NCI-H1930 (cell line): ENCODE measurements at places on chromosomes 2 and 18.

- DNase-seq, result no peak
Measured at GRCh38 chr18:2030647-2031046, 540.7 kb downstream of the METTL4 start.

- DNase-seq, result no peak
Measured at GRCh38 chr2:174717916-174718315, 46.4 kb downstream of the CHRNA1 start.

DNA sequence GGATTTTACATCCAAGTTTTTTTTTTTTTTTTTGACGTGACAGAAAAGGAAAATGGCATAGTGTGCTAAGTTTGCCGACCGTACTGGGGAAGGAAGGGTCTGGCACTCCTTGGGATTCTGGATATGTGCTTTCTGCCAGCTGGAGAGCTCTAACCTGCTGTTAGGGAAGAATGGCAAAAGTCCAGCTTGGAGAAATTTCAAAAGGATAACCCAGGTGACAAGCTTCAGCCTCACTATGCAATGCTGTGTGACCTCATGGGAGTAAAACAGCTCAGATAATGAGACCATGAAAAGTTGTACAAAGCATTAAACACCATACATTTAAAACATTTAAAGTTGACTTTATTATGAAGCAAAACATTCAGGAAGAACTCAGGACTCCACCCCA is 10.3 kb upstream of the GPR45 start:
- DNase-seq, result no peak

- no peak for DNase-seq
Measured at GRCh38 chr2:160255408-160255807, 55.3 kb upstream of the ITGB6 start.

GRCh38 chr2:211423018-211423417 is 866.6 kb downstream of the CPS1 start:
- no peak for DNase-seq

GRCh38 chr2:216596236-216596979 is 36.8 kb upstream of the IGFBP2 start:
- DNase-seq, result no peak

- no peak for DNase-seq
Measured at GRCh38 chr2:63790906-63791305, 50.8 kb upstream of the UGP2 start.

- no peak for DNase-seq
Measured at GRCh38 chr2:56104962-56105361, 78.8 kb upstream of the CCDC85A start.

DNA sequence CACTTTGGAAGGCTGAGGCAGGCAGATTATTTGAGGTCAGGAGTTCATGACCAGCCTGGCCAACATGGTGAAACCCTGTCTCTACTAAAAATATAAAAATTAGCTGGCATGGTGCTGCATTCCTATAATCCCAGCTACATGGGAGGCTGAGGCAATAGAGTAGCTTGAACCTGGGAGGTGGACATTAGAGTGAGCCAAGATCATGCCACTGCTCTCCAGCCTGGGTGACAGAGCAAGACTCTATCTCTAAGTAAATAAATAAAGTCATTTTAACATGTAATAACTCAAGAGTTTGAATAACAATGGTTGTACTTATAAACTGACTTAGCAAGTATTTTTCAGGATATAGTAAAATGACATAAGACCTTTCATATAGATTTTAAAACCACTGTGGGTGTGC is 169.3 kb upstream of the FN1 start:
- no peak for DNase-seq

- no peak for DNase-seq
Measured at GRCh38 chr2:203993560-203993959, 57.0 kb downstream of the ICOS start.

DNA sequence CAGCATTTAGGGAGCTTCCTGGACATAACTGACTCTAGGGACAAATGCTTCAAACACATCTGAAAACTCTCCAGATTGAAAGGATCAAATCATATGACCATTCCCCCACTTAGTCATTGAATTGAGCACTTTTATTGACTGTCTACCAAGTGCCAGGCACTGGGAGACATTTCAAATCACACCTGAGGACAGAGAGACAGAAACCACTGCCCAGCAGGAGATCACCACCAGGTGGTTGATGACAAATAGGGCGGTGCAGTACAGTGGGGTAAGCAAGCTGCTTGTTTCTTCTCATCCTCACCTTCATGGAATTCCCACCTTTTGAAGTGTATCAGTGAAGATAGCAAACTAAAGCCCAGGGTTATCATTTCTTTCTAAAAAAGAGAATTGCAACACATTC is 19.0 kb upstream of the CXCR4 start:
- DNase-seq, result no peak

DNA sequence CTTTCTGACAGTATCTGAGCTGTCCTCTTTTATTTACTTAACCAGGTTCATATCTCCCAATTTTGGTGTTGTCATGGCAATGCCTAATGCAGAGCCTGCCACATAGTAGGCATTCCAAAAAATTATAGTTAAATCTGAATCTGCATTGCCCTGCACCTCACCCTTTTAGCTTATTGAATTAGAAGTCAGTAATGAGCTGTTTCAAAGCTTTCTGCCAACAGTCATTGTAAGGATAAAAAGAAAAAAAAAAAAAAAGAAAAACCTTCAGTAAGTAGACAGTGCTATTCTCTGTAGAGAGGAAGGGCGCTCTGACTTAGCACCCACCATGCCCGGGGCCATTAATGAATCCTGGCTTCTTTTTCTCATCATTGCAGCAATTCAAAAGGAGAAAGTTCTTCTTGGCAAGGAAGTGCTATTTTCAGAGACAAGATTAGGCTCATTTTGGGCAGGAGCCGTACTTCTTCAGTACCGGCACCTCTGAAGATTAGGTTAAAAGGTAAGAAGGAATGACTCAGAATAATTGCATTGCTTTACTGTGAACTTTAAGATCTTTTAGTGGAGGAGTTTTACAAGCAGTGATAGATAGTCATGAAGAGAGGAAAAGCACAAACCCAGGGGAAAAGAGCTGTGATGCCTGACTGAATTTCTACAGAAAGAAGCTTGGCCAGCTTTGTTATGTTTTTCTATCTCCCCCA is 2041.2 kb upstream of the PIK3C3 start:
- no peak for DNase-seq

- no peak for DNase-seq
Measured at GRCh38 chr2:9703701-9704221, 73.0 kb upstream of the YWHAQ start.

GRCh38 chr2:20015482-20016083 is 3.1 kb upstream of the MATN3 start:
- DNase-seq, result peak; percentile 23

- DNase-seq, result no peak
Measured at GRCh38 chr2:190511104-190511503, 23.4 kb downstream of the NEMP2 start.

- no peak for DNase-seq
Measured at GRCh38 chr2:10538224-10538894, 90.2 kb upstream of the ODC1 start.

DNA sequence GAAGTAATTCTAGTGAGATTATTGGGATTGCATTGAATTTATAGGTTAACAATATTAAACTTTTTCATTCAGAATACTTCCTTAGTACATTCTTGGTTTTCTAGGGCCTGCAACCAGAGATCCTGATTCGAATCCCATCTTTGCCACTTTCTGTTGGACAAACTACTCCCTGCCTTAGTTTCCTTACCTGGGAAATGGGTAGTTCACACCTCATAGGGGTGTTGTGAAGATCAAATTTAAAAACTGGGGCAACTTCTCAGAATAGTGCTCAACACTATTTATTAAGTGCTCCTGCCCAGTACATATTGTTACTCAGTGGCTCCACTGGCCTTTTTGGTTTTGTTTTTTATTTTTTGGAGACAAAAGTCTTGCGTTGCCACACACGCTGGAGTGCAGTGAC is 43.5 kb downstream of the SMCHD1 start:
- DNase-seq, result no peak

GRCh38 chr18:57353940-57354461 is 1.6 kb downstream of the ST8SIA3 start:
- no peak for DNase-seq

- DNase-seq, result no peak
Measured at GRCh38 chr2:135091681-135092080, 39.6 kb downstream of the RAB3GAP1 start.

GRCh38 chr18:12376034-12376753 is 833 bp downstream of the AFG3L2 start:
- no peak for DNase-seq

- no peak for DNase-seq
Measured at GRCh38 chr2:119440873-119441272, 9.2 kb downstream of the TMEM37 start.

DNA sequence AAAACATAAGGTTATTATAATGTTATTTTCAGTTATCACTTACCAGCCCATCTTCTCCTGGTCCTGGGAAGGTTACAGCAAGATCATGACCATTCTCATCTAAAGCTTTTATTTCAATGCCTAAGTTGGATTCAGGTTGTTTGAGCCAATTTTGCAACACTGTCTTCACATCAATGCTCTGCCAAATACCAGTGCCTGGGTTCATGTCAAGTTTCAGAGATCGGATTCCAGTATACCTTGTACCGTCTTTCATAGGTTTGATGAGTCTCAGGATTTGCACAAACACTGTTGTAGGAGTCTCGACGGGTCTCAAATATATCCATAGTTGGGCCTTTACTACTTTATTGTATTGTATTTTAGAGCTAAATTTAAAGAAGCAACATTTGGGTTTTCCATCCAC is 2.5 kb downstream of the MSTN start:
- DNase-seq, result no peak

DNA sequence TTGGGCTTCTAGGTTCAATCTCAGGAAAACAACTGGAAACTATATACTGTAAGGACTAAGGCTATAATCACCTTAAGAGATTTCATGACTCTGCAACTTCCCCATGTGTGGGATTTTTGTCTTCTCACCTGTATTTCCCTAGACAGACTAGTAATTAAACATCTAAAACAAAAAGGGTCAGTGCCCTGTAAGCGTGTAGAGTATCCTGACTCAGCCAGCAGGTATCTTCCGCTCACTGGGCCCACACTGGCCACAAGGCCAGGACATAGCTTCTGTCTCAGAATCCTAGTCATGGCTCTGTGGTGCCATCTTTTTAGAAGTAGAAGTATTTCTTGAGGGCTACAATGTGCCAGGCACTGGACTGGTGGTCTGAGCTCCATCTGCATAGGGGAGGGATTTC is 28.8 kb upstream of the KCMF1 start:
- DNase-seq, result no peak

DNA sequence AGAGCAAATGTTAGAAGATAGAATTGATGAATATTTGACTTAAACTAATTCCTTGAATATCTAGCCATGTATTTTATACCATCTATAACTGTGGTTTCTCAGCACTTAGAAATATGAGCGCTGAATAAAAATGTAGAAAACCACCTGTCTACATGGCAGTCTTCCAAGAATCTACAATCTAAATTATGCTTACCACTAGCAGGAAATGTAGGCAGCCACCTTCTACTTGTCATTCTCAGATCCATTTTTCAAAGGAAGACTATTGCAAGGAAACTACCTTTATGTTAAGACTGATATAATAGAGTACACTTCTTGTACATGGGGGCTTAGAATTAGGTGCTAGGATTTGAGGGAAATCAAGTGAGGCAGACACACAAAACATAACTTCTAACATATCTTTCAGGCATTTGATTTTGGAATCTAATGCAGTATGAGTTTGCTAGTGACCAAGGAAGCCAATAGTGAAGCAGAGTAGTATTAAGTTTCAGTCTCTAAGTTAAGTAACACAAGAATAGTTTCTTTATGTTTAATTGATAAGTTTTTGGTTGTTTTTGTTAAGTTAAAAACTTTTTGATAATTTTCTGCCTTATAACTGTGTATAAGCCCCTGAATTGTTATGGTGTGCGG is 175.9 kb upstream of the ITGA4 start:
- no peak for DNase-seq

- peak; percentile 85 for DNase-seq
Measured at GRCh38 chr18:28177828-28178635, 1.1 kb upstream of the CDH2 start.

GRCh38 chr2:148529745-148530144 is 114.8 kb upstream of the EPC2 start:
- DNase-seq, result no peak

GRCh38 chr18:26550998-26551694 is 2.8 kb upstream of the KCTD1 start:
- DNase-seq, result no peak

GRCh38 chr2:25855065-25855464 is 23.2 kb downstream of the ASXL2 start:
- no peak for DNase-seq

DNA sequence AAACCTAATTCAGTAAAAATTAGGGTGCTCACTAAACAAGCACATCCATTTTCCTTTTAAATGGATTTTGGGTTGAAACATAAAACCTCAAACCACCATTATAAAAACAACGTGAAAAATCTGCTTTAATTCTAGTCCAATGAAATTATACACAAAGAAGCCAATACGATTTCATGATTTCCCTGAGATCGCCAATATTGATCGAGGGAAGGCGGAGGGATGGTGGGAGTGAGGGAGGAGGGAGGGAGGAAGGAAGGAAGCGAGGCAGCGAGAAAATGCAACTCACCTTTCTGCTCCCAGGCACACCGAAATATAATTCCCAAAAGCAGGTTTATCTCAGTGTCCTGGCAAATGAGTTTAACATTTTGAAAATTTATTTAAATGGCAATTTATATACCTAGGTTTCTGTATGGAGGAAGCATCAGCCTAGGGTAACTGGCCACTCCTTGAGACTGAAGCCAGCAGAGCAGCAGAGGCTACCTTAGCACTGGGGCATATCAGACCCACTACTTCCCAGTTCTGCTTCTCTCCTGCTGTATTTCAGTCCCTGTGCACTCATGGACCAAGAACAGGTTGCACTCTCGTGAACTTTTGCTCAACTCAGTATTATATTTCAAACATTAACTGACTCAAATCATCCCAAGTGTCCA is 2.3 kb upstream of the ONECUT2 start:
- no peak for DNase-seq

DNA sequence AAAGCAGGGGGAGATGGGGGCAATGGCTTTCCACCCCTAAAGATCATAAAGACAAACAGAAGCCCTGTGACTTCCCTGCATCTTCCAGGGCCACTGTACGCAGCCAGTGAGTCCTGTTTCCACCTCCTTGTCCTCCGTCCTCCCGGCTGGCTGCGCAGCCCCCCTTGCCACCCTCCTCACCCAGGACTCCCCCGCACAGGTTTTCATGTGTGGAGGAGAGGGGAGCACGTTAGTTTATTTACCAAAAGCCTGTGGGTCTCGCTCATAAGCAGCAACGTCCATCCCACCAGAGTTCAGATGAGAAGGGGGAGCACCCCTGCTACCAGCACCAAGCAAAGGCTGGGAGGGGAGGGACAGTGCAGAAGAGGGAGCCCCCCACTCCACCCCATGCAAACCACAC is 11.7 kb downstream of the CYP26B1 start:
- DNase-seq, result no peak

DNA sequence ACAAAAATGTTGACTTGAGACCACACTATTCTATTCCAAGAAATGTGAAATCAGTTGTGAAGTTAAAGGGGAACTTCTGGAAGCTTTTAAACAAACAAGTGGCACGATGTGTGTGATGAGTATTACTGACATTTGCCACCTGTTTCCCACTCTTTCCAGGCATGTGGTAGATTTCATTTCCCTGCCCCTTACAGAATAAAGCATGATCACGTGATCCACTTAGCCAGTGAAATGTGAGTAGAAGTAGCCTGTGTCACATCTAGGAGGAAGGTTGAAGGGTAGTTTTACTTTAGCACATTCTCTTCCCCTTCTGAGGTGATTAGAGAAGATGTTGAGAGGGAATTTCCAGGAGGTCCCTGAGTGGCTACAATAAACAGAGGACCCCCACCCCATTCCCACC is 3.8 kb downstream of the COL4A4 start:
- no peak for DNase-seq

GRCh38 chr2:178485356-178485755 is 5.1 kb downstream of the PLEKHA3 start:
- DNase-seq, result no peak

GRCh38 chr2:28772351-28772750 is 20.7 kb downstream of the PPP1CB start:
- no peak for DNase-seq
